Activated naive CD4-positive, alpha-beta T cell treated with Interleukin-2 at 50 U/mL for 16 hours (primary cell): ENCODE measurements at places on chromosomes 1 and 21.

DNA sequence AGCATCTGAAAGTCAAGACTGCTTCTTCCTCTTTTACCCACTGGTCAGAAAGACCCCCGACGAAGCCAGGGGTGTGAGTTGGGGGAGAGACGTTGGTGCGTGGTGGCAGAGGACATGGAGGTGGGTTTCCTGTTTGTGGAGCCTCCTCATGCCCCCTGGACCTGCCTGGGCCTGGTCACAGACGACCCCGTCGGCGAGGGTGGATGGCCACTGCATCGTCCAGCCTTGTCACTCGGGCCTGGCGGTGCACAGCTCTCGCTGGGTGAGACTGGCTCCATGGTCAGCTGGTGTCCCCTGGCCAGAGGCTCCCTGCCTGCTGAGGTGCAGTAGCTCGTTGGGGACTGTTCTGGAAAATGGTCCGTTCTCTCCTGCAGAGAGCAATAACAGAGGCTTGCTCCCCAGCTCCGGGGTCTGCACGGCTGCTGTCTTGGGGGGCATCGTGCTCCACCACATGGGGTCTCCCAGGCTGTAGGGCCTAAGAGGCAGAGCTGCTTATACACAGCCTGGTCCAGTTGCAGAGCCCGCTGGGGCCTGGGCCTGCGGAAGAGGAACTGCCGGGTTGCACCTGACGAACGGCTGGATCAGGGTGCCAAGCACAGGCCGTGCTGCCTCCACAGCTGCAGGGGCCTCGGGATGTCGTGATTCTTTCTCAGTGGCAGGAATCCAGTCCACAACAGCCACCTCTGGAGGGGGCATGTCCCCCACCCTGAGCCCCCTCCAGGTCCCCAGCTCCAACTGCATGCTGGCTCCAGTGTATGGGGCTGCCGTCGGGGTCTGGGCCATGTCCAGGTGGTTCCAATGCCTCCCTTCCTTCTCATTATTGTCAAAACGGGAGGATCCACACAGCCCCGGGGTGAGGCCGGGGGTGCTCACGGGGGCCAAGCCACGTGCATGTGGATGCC is 18.0 kb upstream of the ACTRT2 start:
- DNase-seq, result no peak

GRCh38 chr1:248416226-248416625 is 13.4 kb downstream of the OR2T1 start:
- DNase-seq, result no peak

DNA sequence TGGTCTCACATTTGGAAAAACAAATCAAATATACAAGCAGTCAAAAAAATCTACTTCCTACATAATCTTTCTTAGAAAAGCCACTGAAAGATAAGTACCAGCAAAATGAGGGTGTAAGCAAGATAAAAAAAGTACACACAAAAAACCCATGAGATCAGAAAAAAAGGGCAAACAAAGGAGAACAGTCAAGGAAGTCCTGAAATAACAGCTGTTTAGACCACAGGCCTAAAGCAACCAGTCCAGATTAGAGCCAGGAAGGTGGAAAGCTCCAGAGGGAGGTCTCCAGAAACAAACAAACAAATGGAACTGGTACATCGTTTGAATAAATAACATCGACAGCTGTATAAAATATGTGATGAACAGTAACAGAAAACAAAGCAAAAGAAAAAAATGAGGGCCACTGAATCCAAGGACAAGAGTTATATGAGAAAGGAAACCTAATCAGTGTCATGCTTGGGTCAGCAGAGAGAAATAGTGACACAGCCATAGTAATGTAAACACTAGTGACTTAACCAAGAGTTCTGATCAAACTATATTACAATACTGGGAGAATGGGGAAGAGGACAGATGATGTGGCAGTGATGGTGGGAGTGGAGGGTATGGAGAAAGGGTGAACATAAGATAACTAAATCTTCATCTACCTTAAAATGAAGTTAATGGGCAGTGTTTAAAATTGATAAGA is 67.5 kb downstream of the NVL start:
- no peak for DNase-seq

DNA sequence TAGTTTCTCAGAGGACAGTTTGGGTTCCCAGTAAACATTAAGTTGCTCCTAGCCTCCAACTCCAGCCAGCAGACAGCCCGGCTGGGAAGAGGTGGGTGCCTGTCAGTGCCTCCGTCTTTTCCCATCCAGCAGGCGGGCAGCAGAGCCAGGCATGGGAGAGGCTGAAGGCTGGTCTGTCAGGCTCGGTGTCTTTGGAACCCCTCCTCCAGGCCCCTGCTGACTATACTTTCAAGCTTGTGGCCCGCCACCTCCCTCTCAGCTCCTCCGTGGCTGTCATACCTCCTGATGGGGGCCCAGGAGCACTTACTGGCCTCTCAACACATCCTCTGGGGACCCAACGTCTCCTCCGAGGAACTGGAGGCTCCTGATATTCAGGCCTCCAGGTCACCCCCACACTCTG is 140.9 kb downstream of the ACTL8 start:
- no peak for DNase-seq

DNA sequence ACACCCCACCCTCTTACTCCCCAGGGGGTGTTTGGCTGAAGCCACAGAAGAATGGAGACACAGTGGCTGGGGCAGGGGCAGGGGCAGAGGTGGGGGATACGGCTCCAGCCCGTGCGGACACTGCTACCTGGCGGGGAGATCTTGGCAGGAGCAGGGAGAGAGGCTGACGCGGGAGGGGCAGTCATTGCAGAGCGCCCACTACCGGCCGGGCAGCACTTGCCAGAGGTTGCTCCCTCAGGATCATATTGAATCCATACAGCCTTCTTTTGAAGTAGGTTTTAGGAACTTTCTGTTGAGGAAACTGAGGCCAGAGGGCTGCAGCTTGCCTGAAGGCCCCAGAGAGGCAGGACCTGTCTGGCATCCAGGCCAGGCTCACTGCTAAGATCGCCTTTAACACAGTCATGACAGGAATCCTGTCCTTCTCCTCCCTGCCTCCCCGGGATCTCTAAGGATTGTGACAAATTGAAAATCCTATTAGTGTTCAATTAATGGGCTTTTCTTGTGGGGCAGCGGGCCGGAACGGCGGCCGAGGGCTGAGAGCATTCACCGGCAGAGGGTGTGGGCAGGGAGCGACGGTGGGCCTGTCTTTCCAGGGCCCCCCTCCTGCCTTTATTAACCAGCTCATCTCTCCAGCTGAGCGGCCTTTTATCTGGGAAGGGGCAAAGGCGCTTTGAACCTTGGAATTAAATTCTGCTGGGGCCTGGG is 65.5 kb upstream of the WNT4 start:
- DNase-seq, result no peak

DNA sequence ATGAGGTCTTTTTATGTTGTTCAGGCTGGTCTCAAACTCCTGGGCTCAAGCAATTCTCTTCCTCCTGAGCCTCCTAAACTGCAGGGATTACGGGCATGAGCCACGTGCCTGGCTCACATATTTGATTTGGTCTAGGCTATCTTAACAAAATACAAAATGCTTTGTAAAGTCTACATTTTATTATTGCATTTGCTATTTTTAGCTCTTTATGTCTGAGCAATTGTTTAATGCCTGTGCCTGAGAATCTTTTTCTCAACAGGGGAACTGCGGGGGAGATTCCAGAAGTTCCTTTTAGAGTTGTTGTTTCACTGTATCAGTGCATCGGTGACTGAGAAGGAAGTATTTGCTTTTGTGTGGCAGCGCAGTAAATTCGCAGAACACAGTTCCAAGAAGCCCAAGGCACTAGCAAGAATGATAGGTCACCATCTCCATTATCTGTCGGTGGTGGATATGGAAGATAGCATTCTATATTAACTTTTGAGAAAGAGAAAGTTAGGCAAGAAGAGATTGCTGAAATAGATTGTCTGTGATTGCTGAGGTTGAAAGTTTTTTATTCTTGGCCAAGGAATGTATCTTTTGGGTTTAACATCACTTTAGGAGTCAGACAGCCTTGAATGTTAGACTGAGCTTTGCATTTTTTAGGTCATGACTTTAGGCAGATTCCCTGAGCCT is 167.3 kb downstream of the PDE4B start:
- no peak for DNase-seq

DNA sequence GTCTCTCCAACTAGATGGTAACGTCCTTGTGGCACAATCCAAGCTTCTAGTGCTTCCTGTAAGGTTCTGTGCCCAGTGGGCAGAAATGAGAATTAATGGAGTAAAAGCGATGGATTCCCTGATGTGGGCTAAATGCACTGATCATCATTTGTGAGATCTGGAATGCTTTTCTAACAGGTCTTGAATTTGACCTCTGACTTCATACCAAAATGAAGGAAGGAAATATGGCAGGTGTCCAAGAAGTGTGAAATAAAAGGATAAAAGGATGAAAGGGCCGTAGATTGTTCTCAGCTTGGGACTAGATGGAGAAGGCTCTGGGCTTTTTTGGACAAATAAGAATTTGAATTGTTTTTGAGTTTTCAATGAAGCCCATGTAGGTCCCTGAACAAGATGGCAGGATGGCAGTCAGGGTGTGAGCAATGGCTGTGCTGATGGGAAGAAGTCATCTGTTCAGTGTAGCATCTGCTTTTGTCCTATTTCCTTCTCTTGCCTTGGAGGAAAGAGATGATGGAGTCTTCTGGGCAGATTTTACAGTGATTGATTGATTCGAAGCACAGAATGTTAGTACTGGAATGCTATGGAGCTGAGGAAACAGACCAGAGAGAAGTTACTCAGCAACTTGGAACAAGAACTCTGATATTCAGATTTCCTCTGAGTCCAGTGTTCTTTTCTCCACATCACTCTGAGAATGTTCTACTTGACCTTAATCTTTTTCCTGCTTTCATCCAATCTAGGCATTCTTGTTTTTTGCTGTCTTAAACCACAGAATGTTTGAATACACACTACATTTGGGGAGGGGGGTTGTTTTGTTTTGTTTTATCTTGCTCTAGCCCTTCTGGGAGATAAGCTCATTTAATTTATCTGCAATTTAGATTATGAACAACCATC is 286.0 kb downstream of the HLX start:
- no peak for DNase-seq

GRCh38 chr1:234604495-234605398 is 5.2 kb downstream of the IRF2BP2 start:
- no peak for DNase-seq

DNA sequence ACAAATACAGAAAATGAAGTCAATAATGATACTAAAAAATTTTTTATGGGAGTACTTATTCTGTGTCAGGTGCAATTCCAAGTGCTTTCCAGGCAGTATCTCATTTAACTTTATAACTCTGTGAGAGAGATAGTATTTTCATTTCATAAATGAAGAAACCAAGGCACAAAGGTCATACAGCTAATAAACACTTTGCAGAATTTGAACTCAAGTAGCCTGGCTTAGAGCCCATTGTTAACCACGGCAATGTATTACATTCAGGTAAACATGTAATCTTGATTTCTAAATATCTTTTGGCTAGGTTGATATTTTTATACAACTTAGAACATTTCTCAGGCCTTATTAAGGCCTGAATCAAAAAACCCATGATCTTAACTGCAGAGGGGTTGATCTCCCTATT is 28.9 kb upstream of the PKN2 start:
- DNase-seq, result no peak

- no peak for DNase-seq
Measured at GRCh38 chr1:48221657-48222056, 859 bp upstream of the SLC5A9 start.

DNA sequence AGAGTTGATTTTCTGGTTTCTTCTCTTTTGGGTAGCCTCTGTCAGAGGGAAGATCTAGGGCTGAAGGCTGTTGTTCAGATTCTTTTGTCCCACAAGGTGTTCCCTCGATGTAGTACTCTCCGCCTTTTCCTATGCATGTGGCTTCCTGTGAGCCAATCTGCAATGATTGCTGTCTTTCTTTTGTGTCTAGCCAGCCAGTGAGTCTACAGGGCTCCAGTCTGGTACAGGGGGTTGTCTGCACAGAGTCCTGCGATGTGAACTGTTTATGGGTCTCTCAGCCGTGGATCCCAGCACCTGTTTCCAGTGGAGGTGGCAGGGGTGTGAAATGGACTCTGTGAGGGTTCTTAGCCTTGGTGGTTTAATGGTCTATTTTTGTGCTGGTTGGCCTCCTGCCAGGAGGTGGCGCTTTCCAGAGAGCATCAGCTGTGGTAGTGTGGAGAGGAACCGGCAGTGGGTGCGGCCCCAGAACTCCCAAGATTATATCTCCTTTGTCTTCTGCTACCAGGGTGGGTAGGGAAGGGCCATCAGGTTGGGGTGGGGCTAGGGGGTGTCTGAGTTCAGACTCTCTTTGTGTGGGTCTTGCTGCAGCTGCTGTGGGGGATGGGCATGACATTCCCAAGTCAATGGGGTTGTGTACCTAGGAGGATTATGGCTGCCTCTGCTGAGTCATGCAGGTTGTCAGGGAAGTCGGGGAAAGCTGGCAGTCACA is 81.3 kb upstream of the C21orf91 start:
- no peak for DNase-seq

DNA sequence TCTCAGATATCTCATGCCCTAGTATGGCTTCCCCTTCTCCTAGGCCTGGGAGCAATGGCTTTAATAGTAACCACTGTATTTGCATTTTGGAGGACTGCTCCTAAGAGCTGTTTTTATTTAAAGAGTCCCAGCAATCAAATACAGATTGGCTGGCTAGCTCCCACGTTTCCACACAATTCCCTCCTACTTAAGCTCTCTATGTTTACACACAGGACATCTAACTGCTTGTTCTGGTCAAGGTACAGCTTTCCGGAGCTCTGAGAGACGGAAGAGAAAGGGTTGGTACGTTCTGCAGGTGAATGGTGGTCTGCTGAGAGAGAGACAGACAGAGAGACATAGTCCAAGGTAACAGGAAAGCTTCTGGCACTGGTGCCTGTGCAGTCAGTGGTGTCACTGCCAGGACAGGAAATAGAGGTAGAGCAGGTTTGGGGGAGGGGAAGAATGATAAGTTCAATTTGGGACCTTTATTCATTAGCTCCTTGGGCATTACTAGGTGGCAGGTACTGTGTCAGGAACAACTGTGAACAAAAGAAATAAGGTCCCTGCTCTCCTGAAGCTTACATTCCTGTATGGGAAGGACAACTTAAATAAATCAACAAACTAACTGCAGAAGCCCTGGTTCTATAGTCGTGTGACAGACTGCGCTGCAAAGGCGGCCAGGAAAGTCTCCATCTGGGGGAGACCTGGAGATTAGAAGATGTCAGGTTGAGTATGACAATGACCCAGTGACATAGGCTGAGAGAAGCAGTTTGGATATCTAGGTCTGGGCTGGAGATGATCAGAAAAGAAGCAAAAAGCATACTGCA is 1.2 kb upstream of the SLC25A33 start:
- DNase-seq, result no peak

DNA sequence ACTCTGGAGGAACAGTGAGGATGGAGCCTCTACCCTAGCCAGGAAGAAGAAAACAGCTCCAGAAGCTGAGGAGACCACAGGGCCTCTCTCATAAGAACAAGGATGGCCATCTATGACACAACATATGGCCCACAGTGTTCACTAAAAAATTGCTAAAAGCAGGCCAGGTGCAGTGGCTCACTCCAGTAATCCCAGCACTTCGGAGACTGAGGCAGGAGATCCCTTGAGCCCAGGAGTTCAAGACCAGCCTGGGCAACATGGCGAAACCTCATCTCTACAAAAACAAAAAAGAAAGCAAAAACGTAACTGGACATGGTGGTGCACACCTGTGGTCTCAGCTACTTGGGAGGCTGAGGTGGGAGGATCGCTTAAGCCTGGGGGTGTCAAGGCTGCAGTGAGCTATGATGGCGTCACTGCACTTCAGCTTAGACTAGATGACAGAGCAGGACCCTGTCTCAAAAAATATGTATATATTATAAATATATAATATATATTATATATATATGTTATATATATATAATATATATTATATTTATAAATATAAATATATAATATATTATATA is 103.1 kb downstream of the TOMM20 start:
- DNase-seq, result no peak

GRCh38 chr1:67407498-67407897 is 22.7 kb downstream of the SERBP1 start:
- no peak for DNase-seq

GRCh38 chr1:82099170-82099569 is 298.4 kb downstream of the ADGRL2 start:
- DNase-seq, result no peak

- no peak for DNase-seq
Measured at GRCh38 chr1:46607345-46608130, 3.5 kb upstream of the MKNK1 start.
